T-helper 2 cell (primary cell): ENCODE measurements at places on chromosomes 11 and 22.

GRCh38 chr11:2839395-2839943, 46.1 kb downstream of the CDKN1C start:
- no peak for DNase-seq

- DNase-seq = no peak
Observed at GRCh38 chr11:128279866-128280265, 307.5 kb downstream of the ETS1 start.

GRCh38 chr11:123903932-123904331, 2.0 kb downstream of the OR8D4 start:
- DNase-seq = no peak

GRCh38 chr11:2963112-2963754, 28.9 kb downstream of the NAP1L4 start:
- DNase-seq = no peak

DNA sequence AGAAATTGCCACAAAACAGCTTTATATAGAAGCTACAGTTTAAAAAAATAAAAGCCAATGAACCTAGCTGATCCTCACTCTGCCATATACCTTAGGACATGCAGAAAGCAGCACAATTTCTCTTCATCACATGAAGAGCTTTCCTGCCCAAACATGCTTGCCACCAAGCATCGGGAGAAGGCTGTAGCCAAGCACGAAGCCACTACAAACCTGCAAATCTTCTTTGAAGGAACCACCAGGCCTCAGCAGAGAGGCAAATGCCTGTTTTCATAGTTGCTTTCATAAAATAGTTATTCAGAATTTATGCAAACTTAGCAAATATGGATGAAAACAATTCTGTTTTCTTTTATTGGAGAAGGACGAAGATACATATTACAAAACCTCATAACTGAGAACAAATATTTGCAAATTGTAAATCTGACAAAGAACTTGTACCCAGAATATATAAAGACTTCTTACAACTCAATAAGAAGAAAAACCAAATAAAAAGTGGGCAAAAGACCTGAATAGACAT, 100.3 kb downstream of the RBFOX2 start:
- no peak for DNase-seq

DNA sequence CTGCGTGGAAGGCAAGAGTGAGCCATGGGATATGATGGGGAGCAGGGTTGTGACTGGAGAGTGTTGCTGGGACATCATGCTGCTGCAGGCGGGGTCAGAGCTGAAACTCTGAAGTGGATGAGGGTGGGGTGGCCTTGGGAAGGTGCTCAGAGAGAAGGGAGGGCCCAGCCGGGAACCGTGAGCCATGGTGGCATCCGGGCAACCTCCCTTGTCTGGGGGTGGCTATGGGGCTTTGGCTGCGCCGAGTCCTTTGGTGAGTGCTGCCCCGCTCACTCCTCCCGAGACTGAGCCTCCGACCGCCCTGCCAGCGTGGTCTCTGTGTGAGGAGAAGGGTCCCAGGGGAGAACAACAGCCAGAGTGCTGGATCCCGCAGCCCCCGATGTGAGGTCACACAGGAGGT, 632.0 kb downstream of the BRD1 start:
- DNase-seq = no peak

DNA sequence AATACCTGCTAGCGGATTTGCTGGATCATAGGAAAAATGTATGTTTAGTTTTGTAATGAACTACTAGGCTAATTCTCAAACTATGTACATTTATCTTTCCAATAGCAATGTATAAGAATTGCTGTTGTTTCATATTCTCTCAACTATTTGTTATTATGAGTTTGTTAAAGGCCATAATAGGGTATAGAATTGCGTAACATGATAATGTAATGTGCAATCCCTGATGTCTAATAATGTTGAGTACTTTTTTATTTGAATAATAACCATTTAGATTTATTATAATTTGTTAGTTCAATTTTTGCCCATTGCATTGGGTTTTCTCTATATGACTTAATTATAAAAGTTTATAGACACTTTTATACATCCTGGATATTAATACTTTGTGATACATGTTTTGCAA, 801.6 kb downstream of the LUZP2 start:
- DNase-seq = no peak

DNA sequence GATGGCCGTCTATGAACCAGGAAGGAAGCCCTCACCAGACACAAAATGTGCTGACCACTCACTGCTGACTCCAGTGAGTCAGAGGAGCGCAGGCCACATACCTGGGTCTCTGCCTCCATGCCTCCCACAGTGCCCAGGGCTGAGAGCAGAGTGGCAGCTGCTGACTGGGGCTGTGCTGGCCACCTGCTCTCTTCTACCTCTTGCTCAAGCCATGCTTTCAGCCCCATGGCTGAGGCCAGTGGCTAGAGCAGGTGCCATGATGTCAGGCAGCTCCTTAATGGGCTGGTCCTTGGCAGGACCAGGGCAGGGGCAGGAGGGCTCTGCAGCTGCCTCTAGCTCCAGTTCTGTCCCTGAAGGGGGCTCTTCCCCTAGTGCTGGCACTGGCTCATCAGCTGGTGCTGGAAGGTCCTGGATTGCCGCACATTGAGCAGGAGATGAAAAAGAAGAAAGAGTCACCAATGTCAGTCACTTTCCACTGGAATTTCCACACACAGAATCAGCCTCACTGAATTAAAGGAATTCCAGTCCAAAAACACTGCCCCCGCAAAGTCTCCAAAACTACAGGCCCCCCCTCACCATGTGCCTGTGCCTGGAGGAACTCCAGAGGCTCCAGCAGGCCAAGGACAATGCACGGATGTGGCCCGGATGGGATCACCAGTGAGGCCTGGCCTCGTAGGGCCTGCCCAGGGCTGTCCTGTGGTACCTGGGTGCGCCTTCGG, 86.4 kb downstream of the GGTLC2 start:
- no peak for DNase-seq

GRCh38 chr11:124938970-124939369, 3.1 kb upstream of the HEPACAM start:
- DNase-seq = no peak

DNA sequence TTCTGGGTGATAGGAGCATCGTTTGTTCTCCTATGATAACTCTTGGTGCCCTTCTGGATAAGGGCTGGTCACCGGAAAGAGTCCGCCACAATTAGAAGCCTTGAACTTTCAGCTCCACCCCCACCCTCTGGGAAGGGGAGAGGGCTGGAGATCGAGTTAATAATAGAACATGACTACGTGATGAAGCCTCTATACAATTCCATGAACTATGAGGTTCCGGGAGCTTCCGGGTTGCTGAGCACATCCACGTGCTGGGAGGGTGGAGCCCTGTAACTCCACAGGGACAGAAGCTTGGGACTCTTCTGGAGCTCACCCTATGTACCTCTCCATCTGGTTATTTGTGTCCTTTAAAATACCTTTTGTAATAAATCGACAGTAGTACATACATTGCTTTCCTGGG, 40.3 kb downstream of the ARHGAP42 start:
- no peak for DNase-seq

DNA sequence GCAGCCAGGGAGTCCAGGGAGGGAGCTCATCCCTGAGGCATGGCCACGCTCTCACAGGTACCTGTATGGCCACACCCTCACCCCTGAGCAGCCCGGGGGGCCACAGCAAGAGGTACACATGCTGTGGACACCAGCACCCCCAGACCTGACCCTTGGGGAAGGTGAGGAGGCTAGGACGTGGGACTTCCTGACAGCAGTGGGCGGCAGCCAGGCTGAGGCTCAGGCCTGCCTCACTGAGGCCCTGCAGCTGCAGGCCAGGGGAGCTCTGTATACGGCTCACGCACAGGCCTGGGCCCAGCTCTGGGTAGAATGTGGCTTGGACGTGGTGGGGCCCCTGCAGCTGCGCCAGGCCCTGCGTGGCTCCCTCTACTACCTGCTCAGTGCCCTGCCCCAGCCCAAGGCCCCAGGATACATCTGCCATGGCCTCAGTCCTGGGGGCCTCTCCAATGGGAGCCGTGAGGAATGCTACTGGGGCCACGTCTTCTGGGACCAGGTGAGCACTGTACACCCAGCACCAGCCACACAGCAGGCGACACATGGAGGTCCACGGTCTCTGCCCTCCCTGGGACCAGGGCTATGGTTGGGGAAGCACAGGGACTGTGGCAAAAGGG, 1.8 kb downstream of the PGGHG start:
- peak; percentile 7 for DNase-seq

DNA sequence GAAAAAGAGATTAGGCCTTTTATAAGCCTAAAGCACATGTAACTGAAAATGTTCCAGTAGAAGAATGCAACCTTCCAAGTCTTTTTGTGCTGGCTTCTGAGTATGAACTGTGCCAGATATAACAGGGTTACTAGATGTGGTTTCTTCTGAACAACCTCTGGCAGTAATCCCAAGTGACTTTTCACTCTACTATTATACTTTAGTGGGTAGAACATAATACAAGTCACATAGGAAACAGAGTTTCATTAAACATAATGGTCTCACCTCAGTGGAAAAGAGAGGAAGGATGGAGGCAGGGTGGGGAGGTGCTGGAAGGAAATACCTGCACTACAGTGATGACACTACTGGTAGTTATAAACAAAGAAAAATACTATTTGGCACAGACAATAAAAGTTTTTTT, 81.3 kb downstream of the PHF21A start:
- no peak for DNase-seq

DNA sequence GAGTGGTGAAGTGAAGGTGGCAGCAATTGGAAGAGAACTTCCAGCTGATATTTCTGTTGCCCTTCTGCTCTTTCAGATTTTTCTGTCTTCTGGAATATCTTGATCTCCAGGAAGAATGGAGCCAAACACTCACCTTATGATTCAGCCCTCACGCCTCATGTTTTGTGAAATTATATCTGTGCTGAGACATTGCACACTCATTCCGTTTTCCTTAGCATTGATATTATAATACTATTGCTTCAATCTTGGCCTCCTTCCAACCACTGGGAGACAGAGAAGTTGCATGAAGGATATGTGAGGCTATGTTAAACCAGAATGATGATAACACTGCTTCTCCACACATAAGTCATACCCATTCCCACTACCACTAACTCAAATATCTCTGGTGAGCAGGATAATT, 177.9 kb downstream of the ETS1 start:
- no peak for DNase-seq

- DNase-seq = no peak
Observed at GRCh38 chr11:126484266-126484665, 128.8 kb downstream of the ST3GAL4 start.
